ENCODE measurements at places on chromosomes 16 and 17.

DNA sequence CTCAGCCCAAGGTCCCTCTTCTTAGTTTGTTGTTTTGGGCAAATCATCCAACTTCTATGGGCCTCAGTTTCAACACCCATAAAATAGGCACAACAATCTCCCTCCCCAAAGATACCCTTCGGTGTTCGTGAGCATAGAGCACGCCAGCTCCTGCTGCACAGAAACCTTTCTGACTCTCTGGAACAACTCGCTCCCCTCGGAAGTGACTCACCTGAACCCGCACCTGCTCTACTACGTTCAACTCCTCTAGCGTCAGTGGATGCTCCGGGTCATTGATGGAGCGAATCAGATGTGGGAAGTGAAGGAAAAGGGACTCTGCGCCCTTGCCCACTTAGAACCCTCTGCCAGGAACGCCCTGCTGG, 445 bp downstream of the CIAO2B start:
- no peak for DNase-seq

DNA sequence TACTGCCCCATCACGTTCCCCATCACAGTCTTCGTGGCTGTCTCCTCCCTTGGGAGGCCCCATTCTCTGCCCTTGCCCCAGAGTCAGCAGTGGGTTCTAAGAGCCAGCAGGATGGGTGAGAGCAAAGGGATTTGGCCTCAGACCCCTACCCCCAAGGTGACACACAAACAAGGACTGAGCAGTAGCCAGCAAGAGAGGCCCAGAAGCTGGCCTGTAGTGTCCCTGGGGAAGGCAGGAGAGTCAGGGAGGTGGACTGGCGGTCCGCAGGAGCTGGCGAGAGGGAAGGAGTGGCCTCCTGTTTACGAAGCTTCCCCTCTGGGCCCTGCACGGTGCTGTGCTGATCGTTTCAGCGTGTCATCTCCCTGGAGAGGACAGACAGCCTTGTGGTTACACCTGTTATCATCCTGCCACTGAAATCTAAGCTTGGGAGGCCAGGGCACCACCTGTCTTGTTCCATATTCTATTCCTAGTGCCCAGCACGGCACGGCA, 8.4 kb downstream of the WDR81 start:
- DNase-seq = no peak

DNA sequence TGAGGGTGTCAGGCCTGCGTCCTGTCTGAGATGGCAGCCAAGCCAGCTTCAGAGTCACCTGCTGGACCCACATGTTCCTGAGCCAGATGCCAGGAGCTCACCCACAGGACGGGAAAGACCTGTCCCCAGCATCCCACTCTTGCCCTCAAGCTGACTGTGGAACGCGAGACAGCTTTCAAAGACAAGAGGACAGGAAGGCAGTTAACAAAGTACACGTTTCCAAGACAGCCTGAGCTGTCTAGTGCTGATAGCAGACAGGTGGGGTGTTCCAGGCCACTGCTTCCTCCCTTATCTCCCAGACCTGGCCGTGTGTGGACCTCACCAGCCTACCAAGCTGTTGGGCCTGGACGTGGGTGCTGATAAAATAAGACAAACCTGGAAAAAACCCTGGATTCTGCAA, 13.2 kb downstream of the CMTM3 start:
- no peak for DNase-seq

DNA sequence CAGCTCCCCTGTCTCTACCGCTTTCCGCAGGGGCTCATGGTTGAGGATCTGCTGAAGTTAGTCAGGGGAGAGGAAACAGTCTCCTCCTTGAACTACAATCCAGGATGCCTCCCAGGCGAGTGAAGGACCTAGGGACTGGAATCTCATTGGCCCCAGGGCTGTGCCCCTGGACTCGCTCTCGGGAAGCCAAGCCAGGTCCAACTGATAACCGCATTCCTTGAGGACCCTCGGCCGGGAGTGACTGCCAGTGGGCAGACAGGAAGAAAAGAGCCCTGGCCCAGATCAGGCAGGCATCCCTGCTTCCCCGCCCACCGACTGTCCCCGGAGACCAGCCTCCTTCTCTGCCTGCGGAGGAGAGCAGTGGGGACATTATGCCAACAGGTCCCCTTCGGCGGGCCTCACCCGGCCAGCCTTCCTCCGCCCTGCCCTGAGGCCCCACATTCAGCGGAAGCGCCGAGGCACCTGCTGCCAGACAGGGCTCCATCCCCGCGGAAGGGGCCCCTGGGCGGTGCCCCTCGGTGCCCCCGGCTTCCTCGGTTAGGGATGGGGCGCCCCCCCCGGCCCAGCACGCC, 776 bp downstream of the LRRC75A start:
- DNase-seq = no peak

GRCh38 chr16:2846511-2847310, 11.3 kb downstream of the PRSS22 start:
- no peak for DNase-seq

- no peak for DNase-seq
Measured at GRCh38 chr17:395179-395578, 42.6 kb upstream of the RPH3AL start.

DNA sequence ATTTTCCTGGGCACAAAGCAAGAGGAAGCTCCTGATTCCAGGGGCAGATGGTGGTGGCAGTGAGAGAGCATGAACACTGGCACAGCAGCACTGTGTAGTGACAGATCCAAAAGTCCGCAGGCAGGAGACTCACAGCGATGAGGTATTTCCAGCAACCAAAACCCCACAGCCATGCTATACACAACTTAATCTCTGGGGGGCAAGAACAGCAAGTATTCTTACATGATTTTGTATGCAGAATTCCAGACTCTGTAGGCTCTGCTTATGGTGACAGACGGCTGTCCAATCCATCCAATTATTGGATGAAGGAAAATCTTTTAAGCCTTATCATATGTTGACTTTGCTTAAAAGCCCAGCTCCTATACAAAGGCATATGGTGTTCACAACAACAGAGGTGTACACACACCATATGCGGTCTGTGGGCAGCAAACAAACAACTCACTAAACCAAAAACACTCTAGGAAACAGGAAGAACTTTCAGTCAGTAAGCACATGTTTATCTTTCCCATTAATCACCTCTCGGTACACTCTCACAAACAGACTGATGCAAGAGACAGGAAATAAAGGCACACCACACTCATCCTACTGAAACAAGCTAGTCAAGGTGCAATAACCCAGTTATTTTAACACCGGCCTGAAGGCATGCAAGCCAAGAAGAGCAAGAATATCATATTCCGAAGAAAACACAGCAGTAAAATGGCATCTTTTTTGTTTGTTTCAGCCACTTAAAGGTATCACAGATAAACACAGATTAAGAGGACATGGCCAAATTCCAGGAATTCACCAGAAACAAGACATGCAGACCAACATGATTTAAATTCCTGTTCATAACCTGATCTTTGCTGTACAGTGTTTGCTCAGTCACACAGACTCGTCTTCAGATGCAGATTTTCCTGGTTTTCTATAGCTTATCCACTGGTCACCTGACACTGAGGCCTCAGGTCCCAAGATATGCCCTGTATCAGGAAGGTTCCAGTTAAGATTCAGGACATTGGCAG, 47.8 kb downstream of the ERN1 start:
- DNase-seq = no peak

DNA sequence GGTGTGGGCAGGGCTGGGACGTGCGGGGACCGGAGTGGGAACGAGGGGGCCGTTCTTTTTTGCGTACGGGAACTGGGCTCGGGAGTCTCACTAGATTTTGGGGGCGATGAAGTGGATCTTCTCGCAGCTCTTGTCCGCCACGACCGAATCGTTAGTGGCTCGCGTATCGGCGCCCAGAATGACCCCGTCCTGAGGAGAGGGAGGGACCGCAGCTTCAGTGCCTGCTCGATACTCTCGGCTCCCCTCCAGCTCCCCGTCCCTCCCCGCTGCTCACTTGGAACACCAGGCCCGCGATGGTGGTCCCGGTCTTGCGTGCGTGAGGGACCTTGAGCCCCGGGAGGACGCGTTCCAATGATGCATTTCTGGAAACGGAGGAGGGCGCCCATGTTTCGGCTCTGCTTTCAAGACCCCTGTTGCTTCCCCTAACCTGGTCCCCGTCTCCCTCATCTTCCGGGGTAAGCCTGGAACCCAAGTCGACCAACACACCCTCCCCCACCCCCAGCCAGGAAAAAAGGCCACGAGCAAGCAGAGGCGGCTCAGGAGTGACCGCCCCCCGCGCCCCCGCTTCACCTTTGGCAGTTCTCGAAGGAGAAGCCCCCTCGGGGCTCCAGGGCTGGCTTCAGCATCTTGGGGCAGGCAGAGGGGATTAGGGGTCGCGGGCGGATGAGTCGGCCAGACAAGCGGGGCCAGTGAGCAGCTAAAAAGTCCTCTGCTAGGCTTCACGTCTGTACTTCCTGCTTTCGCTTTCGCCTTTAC, at the start of gene PSMB10:
TSS of gene PSMB10 (minus strand) at position 727 of the 756 bp plus-strand sequence. CDS start at position 626, 101 bp downstream.
- no peak for DNase-seq

- DNase-seq = peak; percentile 69
Measured at GRCh38 chr16:85303354-85303883, 191.1 kb upstream of the CIBAR2 start.

DNA sequence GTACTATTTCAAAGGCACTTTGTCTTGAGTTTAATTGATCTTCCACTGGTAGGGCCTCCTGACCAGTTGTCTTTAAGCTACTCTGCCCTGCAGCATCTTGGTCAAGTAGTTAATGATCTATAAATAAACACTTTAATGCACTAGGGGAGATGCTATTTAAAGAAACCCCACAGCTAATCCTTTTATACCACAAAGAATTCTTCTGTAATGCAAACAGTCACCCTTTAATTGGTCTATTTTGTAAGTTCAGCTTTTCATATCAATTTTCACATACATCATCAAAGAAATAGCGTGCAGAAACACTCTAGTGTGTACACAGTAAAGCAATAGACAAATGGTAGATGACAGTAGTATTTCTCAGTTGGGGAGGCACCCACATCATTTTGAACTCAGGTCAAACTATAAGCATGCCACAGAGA, 70.3 kb downstream of the PMP22 start:
- DNase-seq = no peak

DNA sequence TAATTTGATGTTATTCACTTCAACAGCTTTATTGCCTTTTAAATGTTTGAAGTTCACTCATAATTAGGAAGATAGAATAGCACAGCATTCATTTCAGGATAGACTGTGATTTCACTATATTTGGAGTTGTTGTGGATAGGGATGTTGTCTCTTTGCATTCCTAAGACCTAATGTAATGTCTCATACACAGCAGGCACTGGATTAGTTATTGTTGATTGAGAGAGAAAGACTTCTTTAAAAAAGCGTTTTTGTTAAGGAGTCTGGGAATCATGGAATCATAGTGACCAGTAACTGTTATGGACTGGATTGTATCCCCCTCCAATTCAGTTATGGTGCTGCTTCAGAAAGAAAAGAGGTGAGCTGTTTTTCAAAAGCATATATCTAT, 122.0 kb downstream of the USP22 start:
- no peak for DNase-seq

DNA sequence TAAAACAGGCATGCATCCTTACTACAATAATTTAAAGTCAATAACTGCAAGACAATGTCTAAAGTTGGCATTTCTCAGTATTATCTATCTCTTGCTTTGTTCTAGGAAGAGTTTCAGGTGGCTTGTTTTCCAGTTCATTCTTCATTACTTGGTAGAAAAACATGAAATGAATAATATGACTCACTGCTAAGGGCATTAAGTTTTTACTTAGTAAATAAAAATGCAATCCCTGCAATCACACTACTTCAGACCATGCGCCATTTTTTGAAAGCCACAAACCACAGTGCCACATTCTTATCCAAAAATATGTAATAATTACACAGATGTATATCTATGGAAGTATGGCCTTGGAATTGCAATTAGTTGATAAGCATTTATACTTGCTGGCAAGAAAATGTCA, 55.4 kb downstream of the CREBBP start:
- no peak for DNase-seq

- DNase-seq = no peak
Measured at GRCh38 chr17:73701701-73702100, 57.5 kb upstream of the SDK2 start.

DNA sequence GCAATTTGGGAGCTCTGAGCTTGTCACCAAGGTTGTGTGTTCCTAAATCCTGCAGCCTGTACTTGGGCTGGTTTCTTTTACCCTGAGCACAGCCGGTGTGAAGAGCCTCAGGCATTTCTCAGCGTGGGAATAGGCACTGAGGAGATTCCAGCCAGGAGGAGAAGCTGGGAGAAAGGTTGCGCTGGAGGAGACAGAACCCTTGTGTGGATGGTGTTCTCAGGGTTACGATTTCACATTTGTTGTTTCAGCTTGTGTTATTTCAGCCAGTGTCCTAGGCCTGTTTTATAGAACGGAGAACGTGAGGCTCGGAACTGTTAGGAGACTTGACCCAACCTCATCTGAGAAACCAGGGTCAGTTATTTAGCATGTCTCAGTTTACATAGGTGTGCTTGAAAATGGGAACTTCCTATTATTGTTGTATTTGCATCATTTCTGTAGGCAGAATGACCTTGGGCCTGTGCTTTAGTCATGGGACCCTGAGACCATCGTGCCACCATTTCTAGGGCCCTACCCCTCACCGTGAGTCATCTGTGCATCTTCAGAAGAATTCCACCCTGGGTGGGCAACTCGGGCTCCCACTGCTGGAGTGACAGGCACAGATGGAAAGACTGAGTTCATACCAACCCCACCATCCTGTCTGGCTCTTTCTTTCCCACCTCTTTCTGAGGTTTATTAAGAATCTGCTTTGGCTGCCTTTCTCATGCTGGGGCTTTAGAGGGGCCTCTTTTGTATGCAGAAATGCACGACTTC, 134.9 kb downstream of the MSI2 start:
- no peak for DNase-seq

DNA sequence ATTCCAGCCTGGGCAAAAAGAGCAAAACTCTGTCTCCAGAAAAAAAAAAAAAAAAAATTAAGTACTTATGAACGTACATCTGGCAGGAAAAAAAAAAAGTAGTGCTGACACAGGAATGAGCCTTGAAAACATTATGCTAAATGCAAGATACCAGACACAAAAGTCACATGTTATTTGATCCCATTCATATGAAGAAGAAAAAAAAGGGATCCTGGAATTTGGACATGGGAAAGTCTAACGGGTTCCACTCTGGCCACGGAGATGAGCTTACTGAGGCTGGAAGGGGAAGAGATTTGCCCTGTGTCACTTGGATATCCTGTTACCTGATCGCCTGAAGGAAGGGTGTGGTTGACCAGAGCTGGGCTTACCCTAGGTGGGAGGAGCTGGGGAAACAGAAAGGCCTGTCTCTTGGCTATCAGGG, 251.9 kb downstream of the PARN start:
- no peak for DNase-seq

DNA sequence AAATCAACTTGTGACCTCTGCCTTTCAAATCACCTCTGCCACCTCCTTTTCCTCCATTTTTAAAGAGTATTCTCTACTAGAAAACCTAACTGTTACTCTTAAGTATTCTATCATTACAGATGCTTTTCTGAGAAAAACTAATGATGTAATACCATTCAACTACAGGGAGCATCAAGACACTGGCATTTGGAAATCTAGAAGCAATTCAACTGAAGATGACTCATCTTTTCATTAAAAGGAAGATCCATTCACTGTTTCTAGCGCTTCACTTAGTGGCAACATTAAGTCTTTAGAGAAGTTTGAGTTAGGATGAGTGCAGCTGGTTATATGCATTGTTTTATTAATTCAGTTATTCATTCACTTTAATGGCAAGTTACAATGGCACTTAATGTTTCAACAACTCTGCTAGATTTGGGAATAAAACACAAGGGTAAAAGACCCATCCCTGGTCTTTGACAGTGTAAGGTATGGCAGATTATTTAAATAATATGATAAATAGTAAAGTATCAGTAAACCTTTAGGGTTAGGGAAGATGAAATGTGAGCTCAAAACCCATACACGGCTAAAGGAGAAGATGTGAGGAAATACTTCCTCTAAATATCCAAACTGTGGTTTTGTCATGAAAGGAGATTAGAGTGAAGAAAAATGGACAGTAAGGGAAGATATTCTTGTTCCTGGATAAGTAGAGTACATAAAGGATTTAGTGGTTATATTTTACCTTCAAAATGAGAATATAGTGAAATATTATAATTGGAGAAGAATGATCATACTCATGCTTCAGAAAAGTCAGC, 61.7 kb downstream of the KCNJ2 start:
- DNase-seq = no peak
